ENCODE measurements at places on chromosomes 1 and 21.

DNA sequence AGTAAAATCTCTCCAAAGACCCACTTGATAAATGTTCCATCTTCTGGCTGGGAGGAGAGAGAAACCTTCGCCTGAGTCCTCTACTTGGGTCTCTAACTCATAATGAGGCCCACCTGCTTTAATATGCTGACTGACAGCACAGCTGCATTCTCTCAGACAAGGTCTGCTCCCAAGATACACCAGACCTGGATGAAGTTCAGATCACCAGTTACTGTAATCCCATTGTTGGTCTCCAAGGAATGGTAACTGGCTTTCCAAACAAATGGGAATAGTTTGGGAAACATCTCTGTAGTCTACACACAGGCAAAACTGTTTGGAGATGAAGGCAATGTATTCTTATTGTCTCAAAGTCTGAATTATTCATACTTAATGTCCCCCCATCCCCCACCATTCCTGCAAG, 27.9 kb upstream of the COL24A1 start:
- DNase-seq: no peak

DNA sequence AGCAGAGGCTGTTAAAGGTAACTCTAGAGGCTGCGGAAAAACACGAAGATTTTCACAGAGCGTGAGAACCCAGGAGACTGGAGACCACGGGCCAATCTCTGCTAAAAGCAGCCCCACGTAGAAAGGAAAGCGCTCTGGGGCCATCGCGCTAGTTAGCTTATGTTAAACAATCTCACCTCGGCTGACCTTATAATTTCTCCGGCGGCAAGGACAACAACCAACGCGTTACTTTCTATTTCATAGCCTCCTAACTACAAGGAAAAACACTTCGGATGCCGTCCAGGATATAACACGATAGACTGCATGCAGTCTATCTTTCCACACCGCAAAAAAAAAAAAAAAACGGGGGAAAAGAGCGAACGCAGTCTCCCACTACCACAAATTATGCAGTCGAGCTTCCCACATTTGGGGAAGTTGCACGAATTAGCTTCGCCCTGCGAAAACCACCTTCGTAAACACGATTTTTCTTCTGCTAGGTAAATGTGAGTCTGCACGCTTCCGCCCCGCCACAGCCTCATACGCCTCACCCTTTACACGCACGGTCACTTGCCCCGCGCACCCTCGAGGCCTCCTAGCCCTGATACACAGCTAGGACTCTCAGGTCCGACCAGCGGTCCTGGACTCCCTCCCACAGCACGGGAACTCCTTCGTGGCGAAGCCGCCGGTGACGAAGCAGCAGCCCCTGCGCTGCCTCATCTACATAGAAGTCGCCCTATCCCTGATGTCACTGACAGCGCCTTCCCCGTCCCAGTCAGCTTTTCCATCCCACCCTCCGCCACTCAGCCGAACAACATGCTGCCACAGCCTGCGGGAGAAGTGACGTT, 87.8 kb downstream of the PRKAB2 start:
- peak; percentile 60 for DNase-seq

DNA sequence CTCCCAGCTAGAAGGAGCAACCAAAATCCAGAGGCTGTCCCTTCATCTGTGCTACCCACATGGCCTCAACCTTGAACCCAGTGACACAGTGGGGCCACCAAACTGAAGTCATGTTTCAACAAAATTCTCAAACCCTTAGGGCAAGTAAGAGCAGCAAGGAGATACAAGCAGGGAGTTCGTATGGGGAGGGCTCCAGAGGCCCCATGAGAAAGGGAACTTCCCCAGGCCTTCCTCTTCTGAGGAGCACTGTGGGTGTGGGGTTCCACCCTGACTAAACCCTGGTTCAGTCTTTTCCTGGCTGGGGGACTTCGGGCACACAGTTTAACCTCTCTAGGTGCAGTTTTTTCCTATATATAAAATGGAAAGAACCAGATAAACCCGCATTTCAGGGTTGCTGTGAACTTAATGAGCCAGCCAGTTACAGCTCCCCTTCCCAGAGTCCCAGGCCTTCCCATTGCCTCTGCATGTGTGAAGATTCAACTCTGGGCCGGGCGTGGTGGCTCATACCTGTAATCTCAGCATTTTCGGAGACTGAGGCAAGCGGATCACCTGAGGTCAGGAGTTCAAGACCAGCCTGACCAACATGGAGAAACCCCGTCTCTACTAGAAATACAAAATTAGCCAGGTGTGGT, 8.0 kb upstream of the THEMIS2 start:
- DNase-seq: no peak

DNA sequence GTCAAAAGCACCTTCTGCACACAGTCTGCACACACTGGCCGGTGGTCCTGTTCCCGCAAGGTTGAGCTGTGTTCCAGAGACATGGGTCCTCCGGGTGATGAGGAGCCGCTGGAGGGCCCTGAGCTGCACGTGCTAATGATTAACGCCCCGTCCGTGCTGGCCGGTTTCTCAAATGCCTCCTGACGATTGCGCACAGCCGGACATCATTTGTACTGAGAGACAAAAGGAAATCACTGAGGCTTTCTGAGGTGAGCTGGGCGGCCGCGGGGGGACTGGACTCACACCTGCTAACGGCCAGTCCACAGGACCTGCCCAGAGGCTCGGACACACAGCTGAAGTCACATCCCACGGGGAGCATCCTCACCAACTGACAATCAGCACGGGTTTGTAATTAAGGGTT, 29.2 kb downstream of the POFUT2 start:
- no peak for DNase-seq

- DNase-seq: no peak
Observed at GRCh38 chr1:84795966-84796600, 96.9 kb downstream of the LPAR3 start.

DNA sequence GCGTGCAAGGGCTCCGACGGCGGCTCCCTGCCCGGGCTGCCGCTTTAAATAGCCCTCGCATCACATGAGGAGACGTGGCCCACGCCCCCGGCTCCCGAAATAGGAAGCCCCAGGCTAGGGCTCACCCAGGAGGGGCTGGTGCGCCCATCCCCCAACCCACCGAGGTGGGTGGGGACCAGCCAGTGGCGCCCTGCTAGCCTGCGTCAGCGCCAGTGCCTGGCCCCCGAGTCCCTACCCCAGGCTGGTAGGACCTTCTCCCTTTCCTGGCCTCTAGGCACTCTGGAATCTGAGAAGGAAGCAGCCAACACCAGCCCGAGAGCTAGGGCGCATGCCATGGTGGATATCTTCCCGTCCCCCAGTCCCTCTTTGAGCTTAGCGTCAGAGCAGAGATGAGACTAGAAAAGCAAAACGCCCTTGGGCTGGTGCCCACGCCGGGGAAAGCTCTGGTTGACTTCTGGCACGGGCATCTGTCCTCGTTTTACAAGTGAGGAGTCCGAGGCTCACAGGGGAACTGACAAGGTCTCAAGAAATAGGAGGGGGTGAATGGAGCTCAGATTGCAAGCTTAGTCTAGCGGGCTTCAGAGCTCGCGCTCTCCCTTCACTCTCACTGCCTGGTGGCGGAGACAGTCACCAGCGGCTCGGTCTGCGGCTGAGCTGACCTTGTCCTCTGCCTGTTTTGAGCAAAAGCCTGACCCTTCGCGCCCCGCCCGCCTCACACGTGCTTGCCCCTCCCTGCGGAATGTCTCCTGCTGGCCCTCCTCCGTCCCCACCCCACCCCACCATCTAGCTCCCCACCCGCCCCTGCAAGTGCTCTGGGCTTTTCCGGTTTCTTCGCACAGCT, at the start of gene FABP3:
TSS of gene FABP3 (minus strand) at position 21 of the 841 bp plus-strand sequence. CDS start 62 bp downstream, outside the sequence.
- DNase-seq: peak; percentile 76
